T-helper 17 cell (primary cell): ENCODE measurements at places on chromosomes 11 and 22. TPM values are rescaled to one million over a fixed set of nuclear protein-coding genes. Genes with fewer than 3 reads are reported as not detected.

DNA sequence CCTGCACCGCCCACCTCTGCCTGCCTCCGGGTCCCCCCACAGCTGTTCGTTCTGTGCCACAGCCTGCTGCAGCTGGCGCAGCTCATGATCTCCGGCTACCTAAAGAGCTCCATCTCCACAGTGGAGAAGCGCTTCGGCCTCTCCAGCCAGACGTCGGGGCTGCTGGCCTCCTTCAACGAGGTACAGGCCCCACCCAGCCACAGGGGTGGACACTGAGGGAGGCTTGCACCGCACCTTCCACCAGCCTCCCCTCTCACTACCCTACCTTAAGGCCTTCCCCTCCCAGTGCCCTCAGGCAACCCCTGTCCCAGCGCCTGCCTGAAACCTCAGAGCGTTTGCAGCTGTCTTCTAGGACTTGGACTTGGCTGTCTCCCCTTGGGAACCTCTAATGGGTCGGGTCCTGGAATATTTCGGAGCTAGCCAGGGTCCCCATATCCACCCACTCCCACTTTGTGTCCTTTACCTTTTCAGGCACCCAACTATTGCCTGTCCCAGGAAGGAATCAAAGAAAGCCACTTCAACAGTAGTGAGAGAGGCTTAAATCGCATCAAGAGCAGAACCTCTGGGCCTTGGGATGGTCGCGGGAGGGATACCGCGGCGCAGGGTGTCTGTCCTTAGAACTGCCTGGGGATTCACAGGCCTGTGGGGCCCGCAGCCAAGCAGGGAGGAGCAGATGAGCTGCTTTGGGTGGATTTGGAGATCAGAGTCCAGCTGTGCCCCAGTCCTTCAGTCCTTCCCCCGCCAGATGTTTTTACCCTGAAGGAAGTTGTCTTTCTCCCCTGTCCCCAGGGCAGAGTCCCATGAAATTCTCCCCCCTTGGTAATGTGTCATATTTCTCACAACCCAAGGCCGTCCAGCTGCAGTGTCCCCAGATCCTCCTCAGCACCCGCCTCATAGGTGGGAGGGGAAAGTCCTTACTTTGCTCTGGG is 13.3 kb downstream of the SLCO2B1 start:
- no peak for DNase-seq

GRCh38 chr22:45572444-45572843 is 69.8 kb downstream of the FBLN1 start:
- no peak for DNase-seq

DNA sequence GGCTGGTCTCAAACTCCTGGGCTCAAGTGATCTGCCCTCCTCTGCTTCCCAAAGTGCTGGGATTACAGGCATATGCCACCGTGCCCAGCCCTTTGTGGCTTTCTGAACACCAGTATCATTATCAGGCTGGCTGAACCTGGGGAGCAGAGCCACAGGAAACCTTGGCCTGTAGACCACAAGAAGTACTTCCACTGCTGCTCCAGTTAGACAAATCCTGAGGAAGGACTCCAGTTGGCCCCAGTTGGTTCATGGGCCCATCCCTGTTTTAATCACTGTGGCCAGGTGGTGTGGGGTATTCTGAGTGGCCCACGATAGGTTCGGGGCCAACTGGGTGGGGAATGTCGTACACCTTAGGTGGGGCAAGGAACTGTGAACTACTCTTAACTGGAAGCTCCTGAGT is 5.5 kb upstream of the DUSP18 start:
- DNase-seq, result no peak

GRCh38 chr22:20384865-20385264 is 9.1 kb upstream of the ZNF74 start:
- no peak for DNase-seq

DNA sequence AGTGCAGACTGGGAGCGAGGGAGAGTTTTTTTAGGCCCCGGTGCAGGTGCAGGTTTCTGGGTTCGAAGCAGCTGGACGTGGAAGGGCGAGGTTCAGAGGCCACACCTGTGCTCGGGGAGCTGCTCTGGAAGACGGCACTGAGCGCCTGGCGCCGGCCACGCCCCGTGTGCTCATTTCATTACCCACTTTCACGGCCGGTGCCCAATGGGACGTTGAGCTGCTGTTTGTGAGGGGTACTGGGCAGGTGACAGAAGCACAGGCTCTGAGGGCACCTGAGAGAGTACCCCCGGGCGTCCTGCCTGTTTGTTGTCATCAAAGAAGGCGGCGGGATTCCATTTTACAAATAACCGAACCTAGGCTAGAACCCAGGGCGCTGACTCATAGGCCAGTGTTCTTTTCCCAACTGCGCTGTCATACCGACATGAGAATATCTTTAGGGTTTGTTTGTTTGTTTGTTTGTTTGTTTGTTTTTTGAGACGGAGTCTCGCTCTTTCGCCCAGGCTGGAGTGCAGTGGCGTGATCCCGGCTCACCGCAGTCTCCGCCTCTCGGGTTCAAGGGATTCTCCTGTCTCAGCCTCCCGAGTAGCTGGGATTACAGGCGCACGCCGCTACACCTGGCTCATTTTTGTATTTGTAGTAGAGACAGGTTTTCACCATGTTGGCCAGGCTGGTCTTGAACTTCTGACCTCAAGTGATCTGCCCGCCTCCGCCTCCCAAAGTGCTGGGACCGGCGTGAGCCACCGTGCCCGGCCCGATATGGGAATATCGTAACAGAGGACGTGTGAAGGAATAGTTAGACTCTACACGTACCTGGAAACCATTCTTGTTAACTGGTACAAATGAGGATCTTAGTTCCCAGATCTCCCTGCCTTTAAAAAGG is 16.6 kb upstream of the SPTBN2 start:
- peak; percentile 12 for DNase-seq

- DNase-seq, result no peak
These were observed 10.5 kb downstream of the SCN4B start for GRCh38 chr11:118142081-118142480.

DNA sequence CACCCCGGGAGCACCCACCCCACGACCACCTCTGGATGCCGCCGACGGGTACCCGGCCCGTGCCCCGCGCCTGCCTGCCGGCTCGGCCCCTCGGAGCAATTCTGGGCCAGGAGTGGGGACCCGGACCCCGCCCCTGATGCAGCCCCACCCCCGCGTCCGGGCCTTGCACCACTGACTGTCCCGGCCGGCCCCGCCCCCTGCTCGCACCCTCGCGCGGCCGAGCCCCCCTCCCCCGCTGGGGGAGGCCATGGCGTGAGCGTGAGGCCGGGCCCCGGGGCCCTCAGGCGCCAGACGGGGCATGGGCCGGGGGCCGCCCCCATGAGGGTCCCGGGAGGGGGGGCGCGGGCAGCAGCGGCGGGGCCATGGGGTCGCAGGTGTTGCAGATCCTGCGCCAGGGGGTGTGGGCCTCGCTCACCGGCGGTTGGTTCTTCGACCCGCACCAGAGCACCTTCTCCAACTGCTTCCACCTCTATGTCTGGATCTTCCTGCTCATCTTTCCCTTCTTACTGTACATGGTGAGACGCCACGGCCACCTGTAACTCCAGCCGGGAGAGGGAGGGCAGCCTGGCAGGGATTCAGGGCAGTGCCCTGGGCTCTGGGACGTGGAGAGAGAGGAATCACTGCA is 486 bp downstream of the PCNX3 start:
- no peak for DNase-seq

DNA sequence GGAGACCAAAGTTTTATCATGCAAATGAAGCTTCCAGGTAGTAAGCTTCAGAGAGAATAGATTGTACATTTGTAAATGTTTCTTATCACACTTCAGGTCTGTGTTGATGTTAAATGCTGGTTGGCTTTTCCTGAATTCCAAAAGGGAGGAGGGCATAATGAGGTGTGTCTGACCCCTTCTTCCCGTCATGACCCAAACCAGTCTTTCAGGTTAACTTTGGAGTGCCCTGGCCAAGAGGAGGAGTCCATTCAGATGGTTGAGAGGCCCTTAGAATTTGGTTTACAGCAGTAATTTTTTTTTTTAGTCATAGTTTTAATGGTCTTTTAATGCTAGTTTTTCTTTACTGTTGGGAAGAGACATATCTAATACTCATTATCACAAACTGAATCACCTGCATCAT is 2.5 kb downstream of the OR6X1 start:
- no peak for DNase-seq

GRCh38 chr11:126963603-126964363 is 36.8 kb downstream of the KIRREL3 start:
- no peak for DNase-seq

GRCh38 chr11:31657091-31657490 is 147.5 kb downstream of the ELP4 start:
- DNase-seq, result no peak

GRCh38 chr22:50228366-50228765 is 16.5 kb downstream of the TUBGCP6 start:
- DNase-seq, result no peak

DNA sequence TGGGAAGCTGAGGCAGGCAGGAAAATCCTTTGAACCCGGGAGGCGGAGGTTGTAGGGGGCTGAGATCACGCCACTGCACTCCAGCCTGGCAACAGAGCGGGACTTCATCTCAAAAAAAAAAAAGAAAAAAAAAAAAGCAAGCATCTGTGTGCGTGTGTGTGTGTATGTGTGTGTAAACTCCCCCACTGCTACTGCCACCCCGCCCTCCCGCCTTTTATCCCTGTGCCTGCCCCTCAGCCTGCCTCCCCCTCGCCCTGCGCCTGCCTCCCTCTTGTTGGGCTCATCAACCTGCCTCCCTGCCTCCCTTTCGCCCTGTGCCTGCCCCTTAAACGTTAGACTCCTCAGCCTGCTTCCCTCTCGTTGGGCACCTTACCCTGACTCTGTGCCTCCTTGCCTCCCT is 18.0 kb downstream of the TMEM258 start:
- no peak for DNase-seq

DNA sequence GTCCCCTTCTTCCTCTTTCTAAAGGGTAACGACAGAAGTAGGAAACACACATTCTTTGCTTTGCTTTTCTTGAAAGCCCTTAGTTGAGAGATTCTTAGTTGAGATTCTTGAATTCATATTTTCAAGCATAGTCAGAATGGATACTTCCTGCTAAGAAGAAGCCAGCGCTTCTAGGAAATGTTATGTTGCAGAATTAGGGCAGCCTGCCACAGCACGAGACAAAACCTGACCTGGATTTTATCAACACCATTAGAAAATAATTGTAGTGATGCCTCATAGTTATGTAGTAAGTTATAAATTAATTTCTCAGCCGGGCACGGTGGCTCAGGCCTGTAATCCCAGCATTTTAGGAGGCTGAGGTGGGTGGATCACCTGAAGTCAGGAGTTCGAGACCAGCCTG is 37.9 kb upstream of the NUP160 start:
- DNase-seq, result no peak

DNA sequence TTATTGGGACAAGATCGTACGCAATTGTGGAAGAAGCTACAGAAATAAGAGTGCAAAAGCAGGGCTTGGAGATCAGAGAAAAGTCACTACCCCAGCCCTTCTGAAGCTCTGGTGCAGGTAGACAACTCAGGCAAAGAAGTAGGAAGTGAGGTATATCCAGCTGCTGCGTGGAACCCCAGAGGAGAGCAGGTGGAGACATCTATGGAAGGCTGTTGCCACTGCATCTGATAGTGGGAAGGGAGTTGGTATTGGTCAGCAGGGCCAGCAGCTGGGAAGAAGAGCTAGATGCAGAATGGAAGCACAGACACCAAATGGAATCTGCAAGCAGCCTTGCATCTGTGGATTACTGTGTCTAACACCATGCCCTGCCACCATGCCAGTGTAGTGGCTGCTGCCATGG is 165.1 kb downstream of the WNT11 start:
- DNase-seq, result no peak

DNA sequence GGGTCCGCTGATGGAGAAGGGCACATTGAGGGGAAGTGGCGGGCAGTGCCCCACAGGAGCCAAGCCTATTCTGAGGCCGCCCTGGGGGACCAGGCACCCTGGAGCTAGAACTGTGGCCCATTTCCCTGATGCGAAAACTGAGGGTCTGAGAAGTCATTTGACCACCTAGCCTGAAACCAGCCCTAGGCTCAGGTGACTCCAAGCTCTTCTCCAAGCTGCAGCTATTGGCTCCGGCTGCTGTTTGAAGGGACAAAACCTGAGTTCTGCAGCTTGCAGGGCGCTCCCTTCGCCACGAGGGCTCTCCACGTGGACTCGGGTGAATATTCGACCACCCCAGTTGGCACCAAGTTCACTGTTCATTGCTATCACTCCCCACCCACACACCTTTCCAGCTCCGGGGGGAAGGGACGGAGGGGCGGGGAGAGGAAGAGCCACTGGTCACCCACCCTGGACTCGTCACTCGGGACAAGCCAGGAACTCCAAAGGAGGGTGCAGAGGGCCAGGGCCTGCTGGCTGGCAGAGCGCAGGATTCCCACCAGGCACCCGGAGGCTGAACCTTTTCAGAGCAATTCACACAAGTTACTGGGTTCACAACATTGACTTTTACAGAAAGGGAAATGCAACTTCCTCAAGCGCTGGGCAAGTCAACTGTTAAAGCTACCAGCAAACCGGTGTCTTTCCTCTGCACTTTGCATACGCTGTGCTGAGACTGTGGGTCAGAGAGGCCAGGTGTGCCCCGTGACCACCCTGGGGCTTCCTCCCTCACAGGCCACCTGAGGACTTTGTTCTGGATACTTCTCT is 1.1 kb upstream of the RAC2 start:
- DNase-seq, result no peak

DNA sequence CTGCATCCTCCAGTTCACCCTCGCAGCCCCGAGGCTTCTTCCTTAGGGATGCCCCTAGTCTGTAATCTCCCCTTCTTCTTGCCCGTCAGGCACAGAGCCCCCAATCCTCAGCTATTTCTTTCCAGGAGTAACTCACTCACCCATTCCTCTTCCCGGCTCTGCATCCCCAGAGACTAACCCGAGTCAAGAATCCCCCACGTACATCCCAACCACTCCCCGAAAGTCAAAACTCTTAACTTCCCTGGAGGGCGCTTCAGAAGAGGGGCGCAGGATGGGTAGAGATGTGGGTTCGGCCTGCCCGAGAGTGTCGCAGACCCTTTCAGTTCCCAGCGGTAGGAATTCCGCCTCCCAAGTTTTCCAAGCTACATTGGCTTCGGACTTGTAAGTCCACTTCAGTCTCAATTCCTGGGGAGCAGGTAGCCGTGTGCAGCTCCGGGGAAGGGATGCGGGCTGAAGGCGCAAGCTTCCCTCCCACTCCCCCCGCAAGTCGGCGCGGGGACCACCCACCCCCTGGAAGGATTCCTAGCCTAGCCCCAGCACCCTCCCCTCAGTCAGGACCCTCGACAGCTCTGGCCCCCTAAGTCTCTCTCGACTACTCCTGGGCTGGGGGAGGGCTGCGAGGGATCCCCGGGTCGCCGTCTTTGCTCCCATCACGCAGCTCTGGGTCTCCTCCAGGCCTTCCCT is 871 bp downstream of the BDNF start:
- DNase-seq, result no peak

GRCh38 chr11:114215871-114216795 is 80.1 kb upstream of the NNMT start:
- DNase-seq, result no peak

The POU2F3 gene
- not detected for total RNA-seq

The CDK2AP2 gene
- 33.8 TPM for total RNA-seq

The F2 gene
- not detected for total RNA-seq

The RGL4 gene
- total RNA-seq, result 16.0 TPM

The OR8A1 gene
- total RNA-seq, result not detected

The CCDC89 gene
- 0.47 TPM for total RNA-seq
